Pancreas (tissue), 10 donors: ENCODE measurements at places on chromosomes 7 and 10.
A peak's percentile ranks its signal among the peaks of the same experiment; 100 is the strongest.

DNA sequence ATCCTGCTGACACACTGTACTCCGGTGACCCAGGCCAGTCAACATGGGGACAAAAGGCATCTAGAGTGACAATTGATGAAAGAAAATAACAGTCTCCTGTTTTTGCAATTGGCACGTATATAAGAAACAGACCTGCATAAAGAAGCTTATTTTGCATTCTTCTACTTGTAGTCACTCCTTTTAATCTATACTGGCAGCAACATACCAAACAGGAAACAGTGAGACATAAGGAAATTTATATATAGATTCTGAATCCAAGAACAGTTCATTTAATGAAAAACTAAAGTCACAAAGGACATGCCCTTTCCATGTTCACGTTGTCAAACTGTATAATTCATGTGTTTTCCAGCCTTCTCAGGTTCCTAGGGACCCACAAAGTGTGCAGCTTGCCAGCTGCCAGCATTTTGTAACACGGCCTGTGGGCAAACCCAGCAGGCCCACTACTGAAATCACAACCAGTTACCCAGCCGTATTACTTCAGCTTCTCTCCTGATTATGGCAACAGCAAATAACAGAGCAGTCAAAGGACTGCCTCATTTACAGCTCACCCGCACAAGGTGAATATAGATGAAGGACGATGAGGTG is 72.3 kb downstream of the AMPH start:
- no peaks in the 10 kb centered on the region for H3K36me3 ChIP-seq
- no peaks in the 10 kb centered on the region for H3K4me1 ChIP-seq
- DNase-seq, result no peak
- no peaks in the 10 kb centered on the region for H3K27me3 ChIP-seq

DNA sequence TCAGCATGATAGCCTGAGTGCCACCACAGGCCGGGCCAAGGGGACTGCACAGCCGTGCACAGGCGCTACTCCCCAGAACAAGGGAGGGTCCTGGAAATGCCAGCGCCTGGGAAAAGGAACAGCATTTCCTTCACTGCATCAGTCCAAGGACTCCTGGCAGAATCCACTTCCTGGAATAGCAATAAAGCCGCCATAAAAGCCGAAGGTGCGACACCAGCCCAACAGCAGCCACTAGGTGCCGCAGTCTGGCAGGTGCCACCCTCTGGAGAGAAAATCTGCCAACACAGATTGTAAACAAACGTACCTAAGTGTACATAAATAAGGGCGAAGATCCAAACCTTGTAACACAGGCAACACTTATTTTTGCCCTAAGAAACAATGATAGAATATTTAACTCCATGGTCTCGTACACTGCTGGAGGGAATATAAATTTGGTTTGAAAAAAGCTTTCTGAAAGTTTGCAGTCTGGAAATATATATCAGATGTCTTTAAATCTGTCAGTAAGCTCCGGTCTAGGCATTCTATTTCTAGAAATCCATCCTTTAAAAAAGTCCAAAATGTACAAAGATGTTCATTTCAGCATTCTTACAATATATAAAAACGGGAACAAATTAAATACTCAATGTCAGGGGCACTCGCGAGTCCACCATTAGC is 22.2 kb downstream of the VOPP1 start:
- H3K36me3 ChIP-seq, result no peaks in the 10 kb centered on the region
- peaks cover 6% of the 10 kb centered on the region for H3K4me1 ChIP-seq
- H3K4me3 ChIP-seq, result no peak overlapping the region
- no peak overlapping the region for H3K27ac ChIP-seq

- no peaks in the 10 kb centered on the region for H3K4me1 ChIP-seq
- H3K27me3 ChIP-seq, result no peaks in the 10 kb centered on the region
- H3K36me3 ChIP-seq, result no peaks in the 10 kb centered on the region
- H3K4me3 ChIP-seq, result no peak overlapping the region
- no peak overlapping the region for H3K27ac ChIP-seq
- peak; percentile 30 for DNase-seq
These were observed 338.9 kb upstream of the MBL2 start for GRCh38 chr10:53111529-53111928.

- H3K27me3 ChIP-seq, result no peaks in the 10 kb centered on the region
- DNase-seq, result no peak
- H3K4me1 ChIP-seq, result no peaks in the 10 kb centered on the region
- H3K4me3 ChIP-seq, result no peak overlapping the region
- H3K27ac ChIP-seq, result no peak overlapping the region
These were observed 162.9 kb downstream of the ARL5B start for GRCh38 chr10:18822156-18822555.

GRCh38 chr7:39317107-39317506 is 249.1 kb upstream of the YAE1 start:
- no peak overlapping the region for H3K4me3 ChIP-seq
- no peak overlapping the region for H3K27ac ChIP-seq
- H3K27me3 ChIP-seq, result no peaks in the 10 kb centered on the region
- no peaks in the 10 kb centered on the region for H3K36me3 ChIP-seq
- no peaks in the 10 kb centered on the region for H3K4me1 ChIP-seq

DNA sequence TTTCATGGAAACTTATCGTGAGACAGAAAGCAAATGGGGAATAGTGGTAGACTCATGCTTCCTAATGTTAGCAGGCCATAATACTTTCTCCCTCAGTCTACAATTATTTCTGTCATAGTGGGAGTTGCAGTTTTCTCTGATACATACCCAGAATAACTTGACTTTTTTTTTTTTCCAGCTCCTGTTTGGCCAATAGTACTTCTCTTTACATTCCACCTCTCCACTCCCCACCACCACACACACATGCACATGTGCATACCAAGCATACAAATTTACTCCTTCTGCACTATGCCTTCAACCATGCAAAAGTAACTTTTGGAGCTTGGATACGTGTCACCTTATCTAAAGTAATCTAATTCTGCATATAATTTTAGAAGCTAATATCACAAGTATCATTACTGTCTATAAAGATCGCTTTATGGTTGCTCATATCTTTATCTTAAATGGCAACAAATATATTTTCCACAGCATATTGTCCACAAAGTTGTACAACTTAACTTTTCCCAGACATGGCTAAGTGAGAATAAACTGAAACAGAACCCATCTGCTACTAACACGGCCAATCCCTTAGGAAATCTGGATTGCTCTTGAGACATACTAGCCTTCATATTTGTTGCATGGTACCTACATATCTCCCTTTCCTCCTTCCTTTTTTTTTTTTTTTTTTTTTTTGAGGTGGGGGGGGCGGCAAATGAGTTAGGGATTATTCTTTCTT is 49.0 kb downstream of the TES start:
- peaks cover 4% of the 10 kb centered on the region for H3K4me1 ChIP-seq
- H3K36me3 ChIP-seq, result no peaks in the 10 kb centered on the region
- DNase-seq, result no peak
- no peak overlapping the region for H3K4me3 ChIP-seq
- no peaks in the 10 kb centered on the region for H3K27me3 ChIP-seq

- H3K4me3 ChIP-seq, result no peak overlapping the region
- no peaks in the 10 kb centered on the region for H3K27me3 ChIP-seq
- no peak for DNase-seq
- H3K4me1 ChIP-seq, result no peaks in the 10 kb centered on the region
These were observed 280.6 kb downstream of the CDK14 start for GRCh38 chr7:90876701-90877100.
